ENCODE measurements at places on chromosomes 11 and 22.

DNA sequence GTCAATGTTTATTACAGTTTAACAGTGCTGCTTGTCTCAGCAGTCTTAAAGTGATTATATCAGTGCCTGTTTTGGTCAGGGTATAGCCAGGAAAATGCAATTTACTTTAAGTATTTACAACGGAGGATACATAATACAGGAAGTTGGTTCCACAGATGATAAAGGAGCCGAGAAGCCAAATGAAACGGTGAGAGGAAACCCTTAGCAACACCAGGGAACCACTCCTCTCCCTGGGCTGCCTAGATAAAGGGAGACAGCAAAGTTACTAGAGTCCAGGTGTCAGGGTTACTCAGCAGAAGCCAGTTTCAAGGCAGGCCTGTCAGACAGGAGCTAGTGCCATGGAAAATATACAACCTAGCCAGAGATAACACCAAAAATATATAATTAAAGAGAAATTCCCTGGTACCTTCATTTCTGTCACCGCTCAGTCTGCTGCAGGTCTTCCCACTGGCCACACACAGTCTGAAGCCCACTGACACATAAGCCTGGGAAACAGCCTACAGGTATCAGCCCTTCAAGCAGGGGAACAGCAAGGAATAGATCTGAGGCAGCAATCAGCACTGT is 55.5 kb downstream of the FAM76B start:
- DNase-seq, result no peak

DNA sequence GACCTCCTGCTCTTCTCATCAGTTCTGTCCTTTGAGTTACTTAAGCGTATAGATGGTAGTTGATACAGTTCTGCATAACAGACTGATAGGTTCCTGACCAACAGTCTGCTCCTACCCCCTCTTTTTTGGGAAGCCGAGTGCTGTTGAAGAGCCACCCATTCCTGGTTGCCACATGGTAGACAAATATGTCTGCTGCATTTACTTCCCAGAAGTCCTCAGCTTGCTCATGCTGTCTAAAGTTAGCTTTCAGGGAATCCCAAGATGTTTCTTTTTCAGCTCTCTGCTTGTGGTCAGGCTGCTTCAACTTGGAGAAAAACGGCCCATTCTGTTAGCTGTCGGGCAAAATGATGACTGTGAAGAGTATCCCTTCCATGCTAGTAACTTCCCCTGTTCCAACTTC is 48.7 kb downstream of the C22orf31 start:
- DNase-seq, result no peak

- no peak for DNase-seq
These were observed 2.2 kb downstream of the CADM1 start for GRCh38 chr11:115501893-115502589.

DNA sequence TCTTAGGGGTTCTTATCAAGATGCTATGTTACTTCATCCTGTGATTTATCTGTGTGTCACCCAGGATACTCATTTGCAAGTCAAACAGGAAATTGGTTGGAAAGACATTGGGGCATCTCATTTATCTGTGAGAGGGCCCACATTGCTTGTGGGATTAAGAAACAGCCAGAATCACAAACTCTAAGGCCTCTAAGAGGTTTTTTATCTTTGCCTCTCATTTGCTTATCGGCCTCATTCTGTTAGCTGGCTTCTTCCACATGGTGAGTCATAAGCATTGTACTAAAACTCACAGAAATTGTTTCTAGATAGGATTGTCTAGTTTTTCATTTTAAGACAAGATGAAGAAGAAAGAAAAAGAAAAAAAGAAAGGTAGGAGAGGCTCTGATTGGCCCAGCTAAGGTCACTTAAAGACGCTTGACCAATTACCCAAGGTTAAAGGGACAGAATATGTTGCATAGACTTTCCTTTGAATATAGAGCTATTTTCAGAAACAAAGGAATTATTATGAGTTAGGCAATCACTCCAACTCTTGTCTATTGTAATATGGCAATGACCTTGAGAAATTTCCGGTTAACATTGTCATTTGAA is 121.9 kb downstream of the ARHGAP42 start:
- no peak for DNase-seq

- no peak for DNase-seq
These were observed 190.4 kb downstream of the MAML2 start for GRCh38 chr11:96152623-96153022.

GRCh38 chr11:113387605-113388211 is at the start of gene ANKK1:
TSS of gene ANKK1 (plus strand) at chr11:113387779. CDS start at chr11:113387885, 106 bp downstream.
- DNase-seq, result peak; percentile 80

DNA sequence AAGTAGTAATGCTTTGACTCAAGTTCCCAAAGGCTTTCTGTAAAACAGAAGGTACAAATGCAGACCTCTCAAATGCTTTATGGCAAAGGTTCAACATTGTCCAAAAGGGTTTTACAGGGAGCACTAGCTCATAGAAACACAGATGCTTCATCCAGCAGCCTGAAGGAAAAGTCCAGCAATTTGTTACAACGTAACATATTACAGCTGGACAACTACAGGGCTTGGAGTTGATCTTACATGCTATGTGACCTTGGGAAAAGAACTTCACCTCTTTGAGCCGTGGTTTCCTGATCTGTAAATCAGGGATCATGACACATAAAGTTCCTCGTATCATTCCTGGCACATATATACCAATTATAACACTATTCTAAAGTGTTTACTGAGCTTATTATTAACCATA is 84.9 kb downstream of the DDIAS start:
- no peak for DNase-seq

- DNase-seq, result no peak
These were observed 531 bp upstream of the SOX6 start for GRCh38 chr11:16356761-16357393.

GRCh38 chr11:1224111-1224490 is 1.2 kb downstream of the MUC5B start:
- no peak for DNase-seq

GRCh38 chr22:41242396-41243117 is 1.8 kb upstream of the CHADL start:
- DNase-seq, result no peak

DNA sequence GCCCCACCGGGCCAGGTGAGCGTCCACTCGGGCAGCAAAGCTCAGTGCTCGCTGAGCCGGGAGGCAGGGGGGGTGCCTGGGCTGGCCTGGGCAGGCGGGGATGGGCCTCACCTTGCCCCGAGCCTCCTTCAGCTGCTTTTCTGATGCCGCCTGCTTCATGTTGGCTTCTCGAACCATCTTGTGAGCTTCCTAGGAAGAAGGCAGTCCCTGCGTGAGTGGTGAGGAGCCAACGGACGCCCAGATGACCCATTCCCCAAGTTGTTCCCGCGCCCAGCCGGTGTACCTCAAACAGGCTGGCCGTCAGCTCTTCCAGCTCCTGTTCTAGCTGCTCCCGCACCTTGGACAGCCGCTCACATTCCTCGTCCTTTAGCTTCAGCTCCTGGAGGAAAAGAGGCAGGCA is 10.1 kb downstream of the RAB3IL1 start:
- no peak for DNase-seq

DNA sequence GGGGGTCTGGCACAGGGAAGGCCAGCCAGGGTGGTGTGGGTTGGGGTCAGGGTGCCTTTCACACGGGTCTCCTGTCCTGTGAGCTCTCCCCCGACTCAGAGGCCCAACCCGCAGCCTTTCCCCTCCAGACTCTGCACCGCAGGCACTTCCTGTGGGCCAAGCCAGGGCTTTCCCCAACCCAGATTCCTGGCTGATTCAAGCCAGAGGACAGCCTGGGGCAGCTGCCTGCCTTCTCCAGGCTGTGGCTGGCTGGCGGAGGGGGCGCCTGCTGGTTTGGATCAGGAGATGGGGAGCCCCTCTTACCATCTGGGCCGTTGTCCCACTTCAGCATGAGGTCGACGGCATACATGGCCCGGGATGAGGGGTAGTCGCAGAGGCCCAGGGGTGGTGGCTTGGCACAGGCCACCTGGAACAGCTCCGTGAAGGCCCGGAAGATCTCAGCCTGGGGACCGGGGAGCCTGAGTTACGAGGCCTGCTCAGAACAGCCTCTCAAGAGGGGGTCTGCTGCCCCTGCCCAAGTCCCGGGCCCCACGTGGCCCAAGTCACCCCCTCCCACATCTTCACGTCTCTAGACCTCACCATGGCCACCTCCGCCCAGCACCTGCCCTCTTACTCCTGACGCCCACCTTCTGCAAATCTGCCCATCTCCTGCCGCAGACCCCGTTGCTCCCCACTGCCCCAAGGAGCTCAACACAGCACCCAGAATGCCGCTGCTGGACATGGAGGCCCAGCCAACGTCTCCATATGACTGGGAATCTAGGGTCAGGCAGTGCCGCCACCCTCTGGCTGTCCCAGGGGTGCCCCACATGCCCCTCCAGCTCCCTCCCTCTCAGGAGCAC is 17.3 kb downstream of the TSPO start:
- DNase-seq, result no peak

- peak; percentile 72 for DNase-seq
These were observed 2.7 kb upstream of the GAB2 start for GRCh38 chr11:78420255-78420764.

GRCh38 chr11:44718612-44719390 is 8.0 kb upstream of the TSPAN18 start:
- no peak for DNase-seq

Measured in WTC11 (cell line).